HL-60 (cell line): ENCODE measurements at places on chromosomes 13 and 19.

DNA sequence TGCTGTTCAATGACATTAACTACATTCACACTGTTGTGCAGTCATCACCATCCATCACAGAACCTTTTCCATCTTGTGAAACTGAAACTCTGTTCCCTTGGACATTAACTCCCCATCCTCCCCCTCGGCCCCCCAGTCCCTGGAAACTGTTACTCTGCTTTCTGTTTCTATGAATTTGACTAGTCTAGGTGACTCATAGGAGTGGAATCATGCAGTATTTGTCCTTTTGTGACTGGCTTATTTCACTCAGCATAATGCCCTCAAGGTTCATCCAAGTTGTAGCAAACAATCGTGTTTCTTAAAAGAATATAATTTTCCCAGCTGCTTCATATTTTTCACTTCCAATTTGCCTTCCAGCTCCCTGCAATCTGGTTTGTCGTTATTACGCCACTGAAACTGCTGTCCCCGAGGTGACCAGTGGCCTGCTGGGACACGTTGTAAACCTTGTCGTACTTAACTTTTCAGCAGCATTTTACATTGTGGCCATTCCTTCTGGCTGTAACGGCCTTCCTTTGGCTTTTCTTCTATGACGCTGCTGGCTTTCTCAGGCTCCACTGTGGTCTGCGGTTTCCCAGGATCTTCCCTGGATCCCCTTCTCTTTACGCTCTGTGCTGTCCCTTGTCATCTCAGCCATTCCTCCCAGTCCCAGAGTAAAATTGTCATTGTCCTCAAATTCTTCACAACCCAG lies 74.0 kb downstream of the DHRS12 start:
- no peak for DNase-seq

GRCh38 chr19:51824281-51825005 lies 29.5 kb downstream of the FPR3 start:
- peak; percentile 69 for DNase-seq

GRCh38 chr19:1412995-1413800 lies 5.8 kb downstream of the DAZAP1 start:
- no peak for DNase-seq

- no peak for DNase-seq
These were observed 136.0 kb upstream of the MIR17HG start for GRCh38 chr13:91211510-91211909.

GRCh38 chr13:99205621-99206220 lies 5.1 kb downstream of the UBAC2 start:
- no peak for DNase-seq

DNA sequence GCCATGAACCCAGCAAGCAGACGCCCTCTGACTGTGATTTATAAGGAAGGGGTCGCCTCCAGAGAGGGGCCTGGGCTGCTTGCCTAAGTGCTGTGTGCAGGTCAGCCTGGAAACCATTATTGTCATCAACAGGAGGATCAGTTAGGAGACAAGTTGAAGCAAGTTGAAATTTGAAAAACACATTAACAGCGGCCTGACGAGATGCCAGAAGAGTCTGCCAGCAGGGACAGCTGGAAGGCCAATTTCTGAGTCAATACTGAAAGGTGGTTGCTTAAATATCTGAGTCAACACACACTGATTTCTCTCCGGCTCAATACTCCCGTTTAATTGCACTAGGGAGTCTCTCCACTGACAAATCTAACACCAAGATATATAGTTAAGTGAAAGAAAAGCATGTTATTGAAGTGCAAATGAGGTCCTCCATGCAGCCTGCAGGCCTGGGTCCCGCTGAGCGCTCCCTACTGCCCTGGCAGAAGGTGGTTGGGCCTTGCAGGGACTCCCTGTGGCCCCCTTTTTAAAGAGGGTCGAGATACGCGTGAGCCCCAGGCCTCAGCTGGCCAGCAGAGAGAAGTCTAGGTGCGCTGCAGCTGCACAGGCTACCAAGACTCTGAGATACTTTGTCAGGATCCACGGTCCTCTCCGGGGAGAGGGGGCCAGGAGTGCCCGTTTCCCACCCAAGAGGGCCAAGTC lies 91.1 kb downstream of the RNASEH2B start:
- DNase-seq: no peak

- DNase-seq: no peak
These were observed 21.4 kb upstream of the MICU2 start for GRCh38 chr13:21625366-21625765.

GRCh38 chr13:43878892-43879754 lies at the start of gene CCDC122:
Gene CCDC122, minus strand, starts transcription at chr13:43879740. Its CDS starts 10,364 bp downstream, at chr13:43869376.
- DNase-seq: peak; percentile 54

DNA sequence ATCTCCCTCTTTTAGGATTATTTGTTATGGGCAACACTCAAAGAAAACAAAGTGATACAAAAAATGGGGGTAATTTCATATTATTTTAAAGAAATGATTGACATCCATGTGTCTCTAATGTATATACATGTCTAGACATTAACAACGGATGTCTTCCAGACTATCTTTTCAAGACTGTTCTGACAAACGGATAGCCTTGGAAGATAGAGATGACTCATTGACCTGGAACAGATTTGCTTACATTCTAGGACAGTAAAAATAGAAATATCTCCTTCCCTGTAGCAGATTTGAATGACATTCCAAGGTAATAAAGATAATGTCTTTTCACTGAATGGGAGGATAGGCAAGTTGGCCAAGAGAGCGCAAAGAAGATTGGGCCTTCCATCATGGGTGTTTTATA lies 26.2 kb upstream of the SLITRK6 start:
- DNase-seq: no peak

- no peak for DNase-seq
These were observed 2.0 kb downstream of the FGF22 start for GRCh38 chr19:641702-642101.
